ENCODE measurements at places on chromosomes 16 and 17.

- DNase-seq = no peak
These were observed 1.1 kb downstream of the GAS7 start for GRCh38 chr17:10197362-10197720.

DNA sequence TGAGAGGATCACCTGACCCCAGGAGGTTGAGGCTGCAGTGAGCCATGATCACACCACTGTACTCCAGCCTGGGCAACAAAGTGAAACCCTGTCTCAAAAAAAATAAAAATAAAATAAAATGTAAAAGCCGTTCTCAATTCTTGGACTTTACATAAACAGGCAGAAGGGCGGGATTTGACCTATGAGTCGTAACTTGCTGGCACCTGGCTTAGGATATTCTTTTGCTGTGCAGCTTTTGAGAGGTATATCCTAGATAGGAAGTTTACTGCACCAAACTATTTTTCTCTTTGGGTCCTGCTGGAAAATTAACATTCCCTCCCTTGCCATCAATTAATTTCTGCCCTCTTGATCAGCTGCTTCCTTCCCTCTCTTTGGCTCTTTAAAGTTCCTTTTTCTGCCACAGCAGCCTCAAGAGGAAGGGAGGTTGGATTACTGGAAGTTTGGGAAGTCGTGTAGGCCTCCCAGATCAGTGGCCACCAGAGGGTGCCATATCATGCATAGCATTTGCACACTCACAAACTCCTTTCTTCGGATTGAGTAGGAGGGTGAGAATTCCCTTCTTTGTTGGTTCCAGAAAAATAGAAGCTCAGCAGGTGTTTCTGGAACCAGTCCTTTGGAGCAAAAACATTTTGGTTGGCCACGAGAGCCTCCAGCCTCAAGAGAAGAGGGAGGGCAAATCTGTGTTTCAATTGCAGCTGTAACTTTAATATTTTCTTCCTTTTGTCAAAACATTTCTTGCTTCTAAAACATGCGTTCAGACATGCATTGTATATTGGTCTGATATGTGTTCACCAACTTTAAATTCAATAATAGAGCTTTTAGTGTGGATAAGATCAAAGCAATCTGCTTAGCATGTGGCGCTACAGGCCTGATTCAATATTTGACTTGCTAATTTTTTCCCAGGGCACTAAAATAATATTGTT, 147.3 kb downstream of the CCDC182 start:
- DNase-seq = peak; percentile 73

GRCh38 chr16:6822041-6822440, 510.6 kb upstream of the RBFOX1 start:
- no peak for DNase-seq

DNA sequence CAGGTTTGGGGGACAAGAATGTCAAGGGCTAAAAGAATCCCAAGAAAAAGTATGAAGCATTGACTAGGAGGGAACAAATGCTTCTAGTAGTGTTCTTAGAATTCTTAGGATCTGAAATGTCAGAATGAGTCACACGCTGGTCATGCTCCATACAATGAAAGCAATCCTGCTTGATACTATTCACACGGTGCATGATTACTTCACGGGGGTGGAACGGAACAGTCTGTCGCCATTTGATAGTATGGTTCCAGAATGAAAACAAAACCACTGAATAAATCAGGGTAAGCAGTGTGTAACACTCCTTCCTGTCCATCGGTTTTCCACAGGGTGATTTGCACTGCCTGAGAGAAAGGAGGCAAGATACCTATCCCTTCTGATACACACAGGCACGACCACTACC, 22.9 kb upstream of the YWHAE start:
- peak; percentile 91 for DNase-seq

DNA sequence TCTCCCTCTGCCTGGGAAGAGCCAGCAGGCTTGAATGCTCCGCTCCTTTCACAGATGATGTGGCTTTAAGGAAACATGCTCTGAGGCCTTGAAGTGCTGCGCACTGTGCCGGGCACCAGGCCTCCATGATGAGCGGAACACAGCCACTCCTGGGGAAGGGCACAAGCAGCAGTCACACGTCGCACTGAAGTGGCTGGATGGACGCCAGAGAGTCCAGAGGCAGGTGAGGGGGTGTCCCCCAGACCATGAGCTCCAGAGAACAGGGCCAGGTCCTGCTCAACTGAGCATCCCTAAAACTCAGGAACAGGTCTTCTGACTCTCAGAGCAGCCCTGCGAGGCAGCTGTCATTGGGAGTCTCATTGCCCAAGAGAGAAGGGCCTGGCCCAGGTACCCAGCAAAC, 35.6 kb downstream of the PEMT start:
- no peak for DNase-seq

GRCh38 chr16:22765479-22765878, 48.5 kb upstream of the HS3ST2 start:
- no peak for DNase-seq

- no peak for DNase-seq
These were observed 29.9 kb upstream of the CHMP6 start for GRCh38 chr17:80961541-80962330.

GRCh38 chr16:58684001-58684353, 593 bp downstream of the SLC38A7 start:
- no peak for DNase-seq

GRCh38 chr17:61411261-61412142, 11.9 kb downstream of the TBX2 start:
- peak; percentile 78 for DNase-seq

DNA sequence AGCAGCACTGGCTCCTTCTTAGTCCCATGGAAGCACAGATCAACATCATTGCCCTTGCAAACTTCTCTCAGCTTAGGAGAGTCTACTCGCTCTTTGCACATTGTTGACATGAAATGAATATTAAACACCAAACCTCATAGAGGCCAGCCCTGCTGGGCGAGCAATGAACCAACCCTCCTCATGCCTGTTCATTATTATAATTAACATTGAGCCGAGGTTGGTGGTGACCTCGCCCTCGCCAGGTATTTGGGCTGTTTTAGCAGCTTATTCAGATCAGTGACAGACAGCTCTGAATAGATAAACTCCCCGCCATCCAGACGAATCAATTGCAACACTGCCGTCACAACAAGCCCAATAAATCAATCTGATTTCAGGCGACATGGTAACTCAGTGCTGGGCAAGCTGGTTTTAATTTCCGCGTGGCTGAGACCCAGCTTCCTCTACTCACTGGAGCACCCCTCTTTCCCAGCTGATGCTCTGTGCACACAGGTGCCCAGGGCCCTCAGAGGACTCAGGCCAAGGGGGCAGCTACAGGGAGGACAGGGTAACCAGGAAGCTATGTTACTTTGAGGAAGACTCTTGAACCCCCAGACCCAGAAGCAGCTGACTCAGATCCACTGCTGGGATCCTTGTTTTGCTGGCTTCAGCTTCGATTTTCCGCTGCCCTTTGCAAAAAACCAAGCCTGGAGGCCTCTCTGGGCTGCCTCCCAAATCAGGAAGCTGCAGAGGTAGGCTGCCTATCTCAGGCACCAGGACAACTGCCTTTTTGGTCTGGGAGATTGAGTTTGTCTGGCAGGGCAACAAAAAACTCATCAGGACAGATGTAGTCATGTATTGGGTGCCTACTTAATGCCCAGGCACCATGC, 10.7 kb upstream of the SEZ6 start:
- DNase-seq = no peak

- peak; percentile 33 for DNase-seq
These were observed 2.7 kb upstream of the IRX5 start for GRCh38 chr16:54928016-54928356.
